Amniotic stem cell (primary cell): ENCODE measurements at places on chromosomes 13 and 19.
A peak's percentile ranks its signal among the peaks of the same experiment; 100 is the strongest.

- no peak for DNase-seq
These were observed 241.3 kb downstream of the KCTD12 start for GRCh38 chr13:76644906-76645305.

DNA sequence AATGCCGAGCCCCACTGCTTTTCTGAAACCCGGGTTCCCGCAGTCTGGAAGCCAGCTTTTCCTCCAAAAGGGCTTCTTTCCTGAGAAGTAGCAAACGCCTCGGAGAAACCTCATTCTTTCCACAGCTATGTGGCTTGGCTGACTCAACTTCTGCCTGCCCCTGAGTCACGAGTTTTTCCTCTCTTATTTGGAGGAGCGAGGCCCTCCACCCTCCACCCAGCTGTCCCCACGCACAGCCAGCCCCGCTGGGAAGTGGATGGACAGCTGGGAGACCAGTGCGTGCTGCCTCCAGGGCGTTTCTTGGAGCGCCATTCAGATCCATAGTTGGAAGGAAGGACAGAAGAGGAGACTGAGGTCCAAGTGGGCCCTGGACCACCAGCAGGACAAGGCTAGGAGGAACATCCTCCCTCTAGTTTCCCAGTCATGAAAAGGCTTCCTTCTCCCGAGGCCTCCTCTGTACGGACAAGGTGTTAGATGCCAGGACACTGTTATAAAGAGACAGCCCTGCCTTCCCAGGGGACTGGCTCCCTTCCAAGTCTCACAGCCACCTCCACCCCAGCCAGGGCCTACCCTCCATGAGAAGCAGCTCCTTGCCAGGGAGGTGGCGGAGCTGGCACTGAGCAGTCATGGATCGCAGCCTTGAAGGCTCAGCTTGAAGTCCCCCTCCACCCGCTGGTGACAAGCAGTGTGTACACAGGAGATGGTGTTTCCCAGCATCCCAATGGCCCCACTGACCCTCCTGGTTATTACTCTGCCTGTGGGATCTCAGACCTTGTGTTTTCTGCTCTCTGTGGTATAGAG lies 2.5 kb upstream of the PLEKHF1 start:
- DNase-seq = peak; percentile 96

DNA sequence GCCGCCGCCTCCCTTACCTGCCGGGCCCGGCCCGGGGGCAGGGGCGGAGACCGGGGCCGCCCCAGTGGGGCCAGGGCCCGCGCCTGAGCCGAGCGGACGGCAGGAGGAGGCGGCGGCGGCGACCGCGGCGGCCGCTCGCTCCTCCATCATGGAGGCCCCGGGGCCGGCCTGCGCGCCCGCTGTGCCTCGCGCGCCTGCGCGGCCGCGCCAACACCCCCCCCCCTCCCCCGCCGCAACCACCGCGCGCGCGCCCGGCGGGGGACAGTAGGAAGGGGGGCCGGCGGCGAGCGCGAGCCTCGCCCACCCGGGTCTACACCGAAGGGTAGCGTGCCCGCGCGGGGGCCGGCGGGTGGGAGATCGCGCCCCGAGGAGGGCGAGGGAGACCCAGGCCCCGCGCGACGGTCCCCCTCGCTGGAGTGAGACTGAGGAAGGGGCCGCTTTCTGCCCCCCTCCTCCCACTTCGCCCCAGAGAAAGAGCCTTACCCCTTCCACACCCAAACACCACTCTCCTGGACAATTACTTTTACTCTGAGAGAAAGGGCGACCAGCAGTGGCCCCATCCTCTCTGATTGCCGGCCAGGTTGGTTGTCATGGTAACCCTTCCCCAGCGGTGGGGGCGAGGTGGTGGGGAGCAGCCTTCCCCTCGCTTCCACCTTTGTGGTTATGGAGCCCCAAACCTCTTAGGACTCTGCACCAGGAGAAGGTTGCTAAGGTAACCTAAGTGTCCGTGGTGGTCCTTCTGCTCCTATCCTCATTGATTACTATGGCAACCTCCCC lies at the start of gene STRN4:
Gene STRN4 (minus strand): TSS at position 170 of the 777 bp plus-strand sequence. CDS start 20 bp downstream, at position 150.
- DNase-seq = no peak

GRCh38 chr19:17347877-17348276 lies 10.5 kb downstream of the GTPBP3 start:
- no peak for DNase-seq

DNA sequence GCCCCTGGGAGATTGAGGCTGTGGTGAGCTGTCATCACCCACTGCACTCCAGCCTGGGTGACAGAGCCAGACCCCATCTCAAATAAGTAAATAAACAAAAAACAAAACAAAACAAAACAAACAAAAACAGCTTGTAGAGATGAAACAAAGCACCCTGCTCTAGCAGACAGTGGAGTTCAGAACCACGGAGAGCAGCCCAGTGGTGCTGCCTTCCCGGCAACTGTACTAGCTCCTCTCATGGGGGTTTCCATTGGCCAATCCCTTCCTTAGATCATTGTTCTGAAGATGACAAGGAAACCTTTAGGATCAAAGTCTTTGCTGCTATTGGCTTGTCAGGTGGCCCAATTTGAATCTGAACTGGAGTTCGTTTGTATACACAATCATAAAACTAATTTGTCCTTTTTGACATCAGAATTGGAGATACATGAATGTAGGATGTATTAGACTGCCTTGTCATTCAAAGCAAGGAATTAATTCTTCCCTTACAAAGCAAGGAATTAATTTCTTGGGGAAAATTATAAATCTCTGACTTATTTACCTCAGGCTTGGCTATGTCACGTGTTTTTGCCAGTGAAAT lies 19.7 kb upstream of the SYCN start:
- DNase-seq = no peak

DNA sequence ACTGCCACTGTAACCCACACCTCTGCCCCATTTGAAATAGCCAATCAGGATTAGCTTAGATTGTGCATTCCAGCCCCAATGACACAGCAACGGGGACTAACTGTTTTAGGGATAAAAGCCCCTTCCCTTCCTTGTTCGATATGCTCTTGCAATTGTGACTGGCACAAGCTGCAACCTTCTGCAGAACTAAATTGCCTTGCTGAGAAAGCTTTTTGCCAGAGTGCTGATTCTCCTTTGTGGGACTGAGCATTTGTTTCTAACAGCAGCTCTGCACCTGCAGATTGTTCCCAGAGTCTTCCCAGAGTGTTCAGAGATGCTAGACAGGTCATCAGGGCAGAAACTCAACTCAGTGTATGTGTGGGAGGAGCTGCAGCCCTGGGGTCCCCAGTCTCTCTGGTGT lies 115.8 kb downstream of the ZNF675 start:
- DNase-seq = no peak

DNA sequence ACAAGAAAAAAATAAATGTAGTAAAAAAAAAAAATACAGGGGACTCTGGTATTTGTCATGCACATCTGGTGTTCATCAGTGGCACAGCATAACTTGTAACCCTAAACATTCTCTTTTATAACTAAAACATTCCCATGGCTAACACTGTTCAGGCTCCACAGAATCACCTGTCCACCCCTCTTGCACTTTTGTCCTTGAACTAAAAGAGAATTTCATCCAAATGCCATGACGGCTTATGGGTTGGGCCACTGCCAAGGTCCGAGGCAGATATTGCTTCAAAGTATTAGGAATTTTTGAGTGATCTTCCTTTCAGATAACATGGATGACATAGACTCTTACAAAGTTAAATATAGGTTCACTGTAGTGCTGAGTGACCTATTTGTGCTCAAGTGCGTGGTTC lies 25.7 kb upstream of the SERP2 start:
- DNase-seq = no peak

DNA sequence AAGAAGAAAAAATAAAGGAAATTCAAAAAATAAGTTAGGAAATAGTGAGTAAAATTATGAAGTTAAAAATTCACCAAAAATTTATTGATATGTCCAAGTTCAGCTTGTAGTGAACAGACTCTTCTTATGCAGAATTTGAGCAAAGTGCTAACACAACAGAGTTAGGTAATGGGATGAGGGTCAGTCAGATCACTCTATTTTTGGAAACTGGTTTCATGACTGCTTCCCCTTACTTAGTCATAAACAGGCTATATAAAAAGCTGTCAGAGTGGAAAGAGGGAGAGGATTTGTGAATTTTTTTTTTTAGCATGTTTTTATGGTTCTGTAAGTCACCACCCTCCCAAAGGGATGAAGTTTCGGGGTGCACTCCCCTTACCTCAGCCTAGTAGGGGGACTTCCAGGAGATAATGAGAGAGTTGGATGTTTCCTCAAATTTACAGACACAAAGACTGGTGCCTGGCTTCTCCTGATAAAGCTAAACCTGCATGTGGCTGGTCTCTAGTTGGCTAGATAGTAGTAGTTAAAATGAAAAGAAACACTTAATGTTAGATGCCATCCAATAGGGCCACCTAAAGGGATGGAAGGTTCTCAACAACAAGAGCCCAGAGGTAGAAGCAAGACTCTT lies 4.5 kb downstream of the CPB2 start:
- DNase-seq = no peak
